ENCODE measurements at places on chromosomes 6 and 20.

DNA sequence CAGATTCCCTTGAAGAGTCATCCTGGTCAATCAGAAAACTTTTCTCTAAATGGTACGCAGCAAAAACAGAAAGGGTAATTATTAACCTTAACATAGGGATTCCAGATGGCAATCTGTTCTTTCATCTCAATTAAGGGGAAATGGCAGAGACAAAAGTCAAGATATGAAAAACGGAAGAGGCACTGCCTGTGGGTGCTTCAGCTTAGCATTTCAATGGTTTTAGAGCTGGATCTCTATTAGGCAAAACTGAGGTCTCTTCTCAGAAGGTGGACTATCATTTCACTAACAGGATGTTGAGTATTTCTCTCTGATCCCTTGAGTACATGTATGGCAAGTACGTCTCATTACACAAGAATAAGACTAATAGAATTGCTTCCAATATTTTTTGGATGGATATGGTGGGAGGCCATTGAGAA, 296.9 kb downstream of the HIVEP2 start:
- DNase-seq = no peak

DNA sequence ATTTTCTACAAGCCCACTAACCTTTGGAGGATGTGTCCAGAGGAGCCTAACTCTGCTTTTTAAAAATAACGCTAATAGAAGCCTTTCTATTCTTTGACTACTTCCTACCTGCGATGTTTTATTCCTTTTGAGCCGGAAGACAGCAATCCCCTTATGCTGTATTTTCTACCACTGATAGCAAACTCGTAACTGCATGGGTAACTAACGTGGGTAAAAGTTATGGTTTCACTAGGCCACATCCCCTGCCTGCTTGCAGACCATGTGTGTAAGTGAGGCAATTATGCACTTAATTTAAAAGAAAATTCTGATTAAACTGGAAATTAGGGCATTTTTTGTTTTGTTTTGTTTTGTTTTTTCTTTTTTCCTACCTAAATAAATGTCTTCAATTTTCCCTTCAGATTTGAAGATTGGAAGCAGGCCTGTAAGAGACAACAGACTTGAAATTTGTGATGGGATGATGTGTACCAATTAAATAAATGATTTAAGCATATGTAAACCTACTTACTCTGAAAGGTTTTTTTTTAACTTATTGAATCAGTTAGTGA, 931 bp downstream of the UFL1 start:
- DNase-seq = no peak

DNA sequence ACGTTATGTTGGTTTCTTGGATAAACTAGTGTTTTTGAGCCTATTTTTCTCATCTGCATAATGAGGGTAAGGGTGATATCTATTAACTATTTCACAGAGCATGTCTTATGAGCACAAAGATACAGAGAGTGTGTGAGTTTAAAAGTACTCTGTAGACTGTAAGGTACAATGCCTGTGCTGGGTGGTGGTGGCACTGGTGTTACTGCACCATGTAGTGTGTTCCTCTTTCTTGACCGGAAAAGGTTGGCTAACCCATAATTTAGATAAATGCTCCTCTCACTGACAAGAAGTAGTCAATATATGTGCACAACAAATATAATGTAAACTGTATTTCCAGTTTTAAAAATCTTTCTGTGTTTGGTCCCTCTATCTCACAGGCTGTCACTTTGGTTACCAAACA, 116.2 kb upstream of the MMS22L start:
- DNase-seq = no peak

DNA sequence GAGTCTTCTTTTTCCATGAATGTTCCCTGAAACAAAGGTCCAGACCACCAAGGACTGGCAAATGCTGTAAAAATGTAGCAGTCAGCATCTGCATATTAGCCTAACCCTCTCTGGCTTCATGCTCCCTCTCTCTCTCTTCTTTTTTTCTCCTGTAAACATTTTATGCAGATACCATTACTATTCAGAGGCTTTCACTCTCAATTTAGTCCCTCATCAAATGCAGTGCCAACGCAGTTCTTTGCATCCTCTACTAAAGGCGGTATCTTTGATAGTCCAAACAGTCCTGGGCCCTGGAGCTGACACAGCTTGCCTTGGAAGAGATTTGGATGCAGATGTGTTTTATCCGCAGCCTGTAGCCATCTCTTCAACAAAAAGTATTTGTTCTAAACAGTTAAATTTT, 167.1 kb upstream of the MMS22L start:
- no peak for DNase-seq

- DNase-seq = no peak
These were observed 95.7 kb downstream of the SLC23A2 start for GRCh38 chr20:4905613-4906012.

DNA sequence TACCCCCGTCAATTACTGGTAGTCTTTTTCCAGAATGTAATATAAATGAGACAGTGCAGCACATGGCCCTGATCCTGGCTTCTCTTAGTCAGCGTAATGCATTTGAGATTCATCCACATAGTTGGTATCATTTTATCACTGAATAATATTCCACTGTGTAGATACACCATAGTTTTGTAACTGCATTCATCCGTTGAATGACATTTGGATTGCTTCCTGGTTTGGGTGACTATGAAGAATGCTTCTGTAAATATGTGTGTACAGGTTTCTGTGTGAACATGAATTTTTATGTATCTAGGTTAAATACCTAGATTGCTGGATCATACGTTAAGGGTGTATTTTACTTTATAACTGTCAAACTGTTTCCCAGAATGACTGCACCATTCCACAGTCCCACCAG, 62.6 kb upstream of the STMND1 start:
- no peak for DNase-seq

- no peak for DNase-seq
These were observed 59.5 kb downstream of the MYO6 start for GRCh38 chr6:75808507-75808906.

DNA sequence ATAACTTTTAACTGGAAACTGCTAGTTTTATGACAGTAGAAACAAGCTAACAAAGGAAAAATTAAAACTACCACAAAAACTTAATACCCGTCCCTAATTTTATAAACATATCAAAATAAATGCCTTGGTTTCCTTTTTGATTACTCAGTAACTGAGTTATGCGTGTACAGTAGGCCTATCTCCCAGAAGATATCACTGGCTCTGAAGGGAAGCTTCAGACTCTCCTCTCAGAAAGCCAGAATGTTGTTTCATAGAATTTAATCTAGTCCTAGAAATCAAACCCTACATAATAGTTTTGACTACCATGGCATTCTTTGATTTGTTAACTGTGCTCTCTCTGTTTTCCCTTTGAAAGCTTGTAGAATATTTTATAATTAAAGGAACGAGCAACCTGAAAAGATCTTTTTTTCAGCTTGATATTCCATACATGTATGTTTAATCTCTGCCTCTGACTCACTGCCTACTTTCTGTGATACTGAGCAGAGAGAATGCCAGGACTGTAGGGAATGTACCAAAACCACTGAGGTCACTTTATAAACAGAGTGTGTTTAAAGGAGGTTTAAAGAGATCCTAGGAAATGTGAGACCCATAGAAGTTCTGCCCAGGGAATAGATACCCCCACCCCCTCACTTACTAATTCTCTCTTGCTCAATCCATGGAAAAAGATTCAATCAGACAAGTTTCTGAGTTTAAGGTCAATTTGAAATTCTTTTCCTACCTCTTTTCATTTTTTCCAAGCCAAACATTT, 311.5 kb downstream of the HDGFL1 start:
- DNase-seq = no peak

GRCh38 chr6:142167486-142167885, 20.4 kb downstream of the VTA1 start:
- DNase-seq = no peak

DNA sequence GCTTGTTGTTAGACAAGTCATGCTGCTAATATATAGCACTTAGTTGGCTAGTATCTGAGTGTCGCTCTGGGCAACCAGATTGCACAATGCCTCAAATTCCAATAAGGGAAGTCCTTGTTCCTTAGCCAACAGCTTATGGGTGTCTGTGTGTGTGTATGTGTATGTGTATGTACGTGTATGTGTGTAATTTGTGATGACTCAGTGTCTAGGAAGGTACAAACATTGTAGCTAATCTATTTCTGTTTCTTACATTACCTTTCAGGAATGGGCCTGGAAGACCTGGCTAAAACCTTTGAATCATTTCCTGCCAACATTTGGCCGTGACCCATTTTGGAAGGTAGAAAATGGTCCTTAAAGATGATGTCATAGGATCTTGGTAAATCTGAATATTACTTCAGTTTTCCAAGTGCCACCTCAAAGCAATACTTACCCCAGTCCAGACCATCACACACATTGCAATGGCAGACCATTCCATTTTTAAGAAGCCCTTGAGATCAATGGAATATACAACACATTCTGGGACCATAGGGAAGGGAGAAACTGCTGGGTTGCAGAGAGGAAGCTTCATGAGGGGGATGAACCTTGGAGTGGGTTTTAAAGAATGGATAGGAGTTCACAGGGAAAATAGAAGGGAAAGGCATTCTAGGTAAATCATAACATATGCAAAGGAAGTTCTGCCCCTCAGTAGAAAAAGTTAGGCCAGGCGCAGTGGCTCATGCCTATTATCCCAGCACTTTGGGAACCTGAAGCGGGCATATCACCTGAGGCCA, 25.1 kb downstream of the NEDD9 start:
- DNase-seq = no peak

GRCh38 chr6:25835442-25836283, 3.8 kb upstream of the SLC17A1 start:
- DNase-seq = no peak
